ENCODE measurements at places on chromosomes 13 and 19.

GRCh38 chr13:60318186-60318585, 78.8 kb upstream of the TDRD3 start:
- DNase-seq: no peak

- DNase-seq: no peak
Measured at GRCh38 chr19:50437862-50438449, 5.3 kb downstream of the MYBPC2 start.

DNA sequence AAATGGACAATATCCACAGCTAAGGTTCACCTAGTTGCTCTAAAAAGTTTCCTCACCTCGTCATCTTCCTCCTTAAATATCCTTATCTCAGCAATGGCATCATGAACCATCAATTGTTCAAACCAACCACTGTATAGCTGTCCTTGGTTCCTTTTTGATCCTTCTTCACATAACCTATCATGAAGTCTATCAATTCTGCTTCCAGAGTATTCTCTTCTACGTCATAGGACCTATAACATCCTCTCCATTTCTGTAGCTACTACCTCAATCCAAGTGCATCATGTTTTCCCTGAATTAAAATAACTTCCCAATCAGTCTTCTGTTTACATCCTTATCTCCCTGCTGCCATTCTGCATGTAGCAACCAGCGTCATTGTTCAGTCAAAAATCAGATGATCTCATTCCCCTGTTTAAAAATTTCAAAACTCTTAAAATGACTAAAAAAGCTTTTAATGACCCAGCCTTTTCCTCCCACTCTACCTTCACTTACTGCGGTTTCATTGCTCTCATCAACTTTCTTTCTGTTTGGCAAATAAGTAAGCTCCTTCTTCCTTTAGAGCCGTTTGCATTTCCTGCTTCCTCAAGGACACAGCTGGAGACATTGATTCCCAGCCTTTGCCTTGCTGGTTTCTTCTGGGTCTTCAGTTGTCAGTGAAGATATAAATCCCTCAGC, 223.9 kb upstream of the MIR17HG start:
- no peak for DNase-seq

DNA sequence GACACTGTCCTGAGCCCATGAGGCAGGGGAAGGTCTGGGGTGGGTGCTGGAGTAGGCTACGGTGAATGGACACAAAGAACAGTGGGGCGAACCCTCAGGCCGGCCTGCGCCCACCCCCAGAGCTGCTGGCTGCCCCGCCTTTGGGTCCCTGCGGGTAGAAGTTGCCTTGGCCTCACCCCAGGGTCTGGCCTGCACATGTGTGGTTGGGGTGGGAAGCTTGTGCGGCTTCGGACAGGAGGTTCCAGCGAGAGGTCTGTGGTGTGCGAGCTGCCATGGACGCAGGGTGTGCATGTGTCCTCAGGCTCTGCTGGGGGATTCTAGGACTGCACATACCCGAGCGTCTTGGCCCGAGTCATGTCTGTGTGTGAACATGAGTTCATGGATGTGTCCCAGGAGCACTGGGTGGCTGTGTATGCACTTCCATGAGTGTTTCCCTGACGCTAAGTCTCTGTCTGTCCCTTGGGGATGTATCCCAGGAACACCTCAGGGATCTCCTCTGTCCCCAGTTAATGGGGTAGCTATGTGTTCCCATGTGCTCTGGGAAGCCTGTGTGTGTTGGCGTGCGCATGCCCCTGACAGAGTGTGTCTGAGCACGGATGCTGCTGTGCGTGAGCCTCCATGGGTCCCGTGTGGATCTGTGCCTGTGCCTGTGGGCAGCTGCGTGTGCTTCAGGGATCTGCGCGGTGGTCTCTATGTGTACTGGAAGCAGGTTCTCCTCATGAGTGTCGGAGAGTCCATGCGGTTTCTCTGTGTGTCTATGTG, 20.8 kb upstream of the POU2F2 start:
- no peak for DNase-seq

- DNase-seq: no peak
Measured at GRCh38 chr13:103255587-103256301, 189.5 kb upstream of the SLC10A2 start.

GRCh38 chr19:7460562-7460966, 28.3 kb downstream of the PEX11G start:
- DNase-seq: no peak

DNA sequence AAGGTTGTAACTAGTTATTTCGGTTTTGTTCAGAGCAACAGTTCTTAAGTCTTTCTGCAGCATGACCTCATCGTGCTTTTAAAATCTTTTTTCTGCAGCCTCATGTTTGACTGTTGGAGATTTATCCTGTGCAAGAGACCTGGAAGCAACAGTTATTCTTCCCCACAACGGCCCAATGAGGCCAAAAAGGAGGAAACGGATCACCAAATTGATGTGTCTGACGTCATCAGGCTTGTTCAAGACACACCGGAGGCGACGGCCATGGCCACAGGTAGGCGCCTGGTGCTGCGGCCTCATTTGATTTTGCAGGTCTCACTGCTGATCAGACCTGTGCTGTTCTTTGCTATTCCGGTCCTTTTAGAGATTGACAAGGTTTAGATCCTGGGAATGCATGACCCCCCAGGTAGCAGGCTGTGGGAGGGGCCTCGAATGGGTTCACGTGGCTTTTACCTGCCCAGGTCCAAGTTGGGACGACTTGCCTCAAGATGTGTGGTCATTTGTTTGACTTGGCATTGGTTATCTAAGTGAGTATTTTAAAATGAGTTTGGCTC, 66.8 kb upstream of the MCF2L start:
- no peak for DNase-seq

DNA sequence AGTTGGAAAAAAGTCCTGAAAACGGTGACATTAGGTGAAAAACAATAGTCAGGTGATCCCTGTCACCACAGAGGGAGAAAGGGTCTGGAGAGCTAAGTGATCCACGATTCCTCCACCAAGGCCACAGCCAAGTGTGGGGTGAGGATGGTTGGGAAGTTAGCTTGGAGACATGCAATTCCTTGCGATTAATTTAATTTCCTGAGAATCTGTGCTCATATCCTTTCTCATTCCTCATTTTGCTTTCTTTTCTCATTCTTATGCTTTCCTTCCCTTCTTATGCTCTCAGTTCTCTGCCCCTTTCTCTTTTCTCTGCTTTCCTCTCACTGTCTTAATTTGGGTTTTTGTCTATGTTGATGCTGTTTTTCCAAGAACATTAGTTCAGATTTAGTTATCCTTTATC, 68.8 kb downstream of the GPC5 start:
- DNase-seq: no peak

DNA sequence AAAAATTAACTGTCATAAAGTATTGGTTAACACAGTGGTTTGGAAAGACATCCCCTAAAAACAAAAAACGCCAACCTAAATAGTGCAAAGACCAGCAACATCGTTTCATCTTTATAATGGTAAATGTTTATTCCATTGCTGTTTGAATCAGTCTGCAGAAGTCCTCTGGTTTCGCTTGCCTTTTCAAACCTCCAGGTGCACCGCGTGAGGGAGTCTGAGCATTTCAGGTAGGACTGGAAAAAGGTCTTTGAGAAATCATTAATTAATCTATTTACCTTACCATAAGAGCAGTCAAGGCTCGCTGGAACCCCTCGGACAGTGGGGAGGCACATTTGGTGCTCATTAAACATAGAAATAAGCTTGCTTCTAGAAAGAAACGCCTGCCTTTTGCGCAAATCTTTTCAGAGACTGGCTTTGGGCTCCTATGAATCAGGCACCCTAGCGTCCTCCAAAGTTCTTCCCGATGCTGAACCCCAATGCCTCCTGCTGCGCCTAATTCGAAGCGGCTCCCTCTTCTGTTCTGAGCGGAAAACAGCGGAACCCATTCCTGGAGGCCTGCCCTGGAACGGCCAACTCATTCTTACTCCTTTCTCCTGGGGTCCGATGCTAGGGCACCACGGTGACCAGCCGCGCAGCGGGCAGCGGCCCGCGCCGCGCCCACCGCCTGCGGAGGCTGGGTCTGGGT, 951 bp upstream of the MTUS2 start:
- DNase-seq: no peak

- DNase-seq: no peak
Measured at GRCh38 chr19:47414469-47414868, 4.9 kb downstream of the MEIS3 start.

- DNase-seq: no peak
Measured at GRCh38 chr13:40233731-40234195, 432.7 kb downstream of the FOXO1 start.

- DNase-seq: no peak
Measured at GRCh38 chr19:35403116-35403760, 32.4 kb downstream of the GPR42 start.

- no peak for DNase-seq
Measured at GRCh38 chr19:58330458-58330857, 3.7 kb downstream of the ZSCAN22 start.

DNA sequence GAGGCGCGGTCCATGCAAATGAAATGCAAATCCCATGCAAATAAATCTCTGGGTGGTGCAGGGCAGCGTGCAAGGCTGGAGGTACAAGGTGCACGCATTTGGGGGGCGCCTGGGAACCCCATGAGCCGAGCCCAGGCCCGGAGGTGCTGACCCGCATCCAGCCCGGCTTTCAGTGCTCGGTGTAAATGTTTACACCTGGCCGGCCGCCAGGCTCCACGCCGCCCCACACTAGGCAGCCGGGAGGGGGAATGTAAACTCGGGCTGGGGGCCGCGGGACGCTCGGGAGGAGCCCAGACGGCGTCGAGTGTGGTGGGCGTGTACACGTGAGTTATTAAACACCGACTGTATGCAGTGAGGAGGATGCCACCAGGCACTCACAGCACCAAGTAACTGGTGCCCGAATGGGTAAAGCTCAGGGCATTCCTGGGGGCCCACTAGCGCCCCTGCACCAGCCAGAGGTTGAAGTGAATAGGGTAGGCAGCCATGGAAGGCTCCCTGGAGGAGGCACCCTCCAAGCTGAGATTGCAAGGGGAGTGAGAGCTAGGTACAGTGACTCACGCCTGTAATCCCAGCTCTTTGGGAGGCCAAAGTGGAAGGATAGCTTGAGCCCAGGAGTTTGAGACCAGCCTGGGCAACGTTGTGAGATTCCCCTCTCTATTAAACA, 17.2 kb downstream of the FUT6 start:
- no peak for DNase-seq

- DNase-seq: no peak
Measured at GRCh38 chr13:31987535-31988170, 43.9 kb upstream of the FRY start.

DNA sequence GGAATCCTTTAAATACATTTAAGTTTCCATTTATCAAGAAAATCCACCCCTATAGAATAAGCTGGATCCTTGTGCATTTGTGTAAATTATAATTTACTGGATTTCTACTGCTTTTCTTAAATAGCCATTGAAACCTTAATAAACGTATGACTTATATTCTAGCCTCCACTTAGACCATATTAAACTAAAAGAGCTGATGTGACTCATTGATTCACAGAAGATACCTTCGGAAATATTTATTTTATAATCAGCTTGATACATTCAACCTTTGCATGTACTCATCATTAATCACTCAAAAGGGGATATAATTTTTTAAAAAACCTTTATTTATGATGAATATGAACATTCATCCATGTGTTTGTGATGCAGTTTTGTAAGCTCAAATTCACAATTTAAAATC, 136.3 kb downstream of the SPRY2 start:
- no peak for DNase-seq

DNA sequence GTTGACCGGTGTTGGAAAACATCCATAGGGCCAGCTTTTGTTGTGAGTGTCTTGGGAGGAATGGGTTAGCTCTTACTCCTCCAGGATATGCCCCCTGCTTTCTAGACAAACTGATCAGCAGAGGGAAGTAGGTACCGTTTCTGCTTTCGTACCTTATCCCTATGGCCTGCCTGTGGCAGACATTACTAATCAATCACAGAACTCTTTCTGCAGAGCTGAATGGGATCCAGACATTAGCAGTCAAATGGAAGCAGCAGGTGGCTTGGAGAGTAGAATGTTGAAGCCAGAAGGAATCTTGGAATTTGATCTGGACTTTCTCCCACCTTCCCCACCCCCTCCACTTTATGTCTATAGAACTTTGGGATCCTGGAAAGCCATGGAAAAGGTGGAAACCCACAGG, 17.1 kb downstream of the NWD1 start:
- DNase-seq: no peak

DNA sequence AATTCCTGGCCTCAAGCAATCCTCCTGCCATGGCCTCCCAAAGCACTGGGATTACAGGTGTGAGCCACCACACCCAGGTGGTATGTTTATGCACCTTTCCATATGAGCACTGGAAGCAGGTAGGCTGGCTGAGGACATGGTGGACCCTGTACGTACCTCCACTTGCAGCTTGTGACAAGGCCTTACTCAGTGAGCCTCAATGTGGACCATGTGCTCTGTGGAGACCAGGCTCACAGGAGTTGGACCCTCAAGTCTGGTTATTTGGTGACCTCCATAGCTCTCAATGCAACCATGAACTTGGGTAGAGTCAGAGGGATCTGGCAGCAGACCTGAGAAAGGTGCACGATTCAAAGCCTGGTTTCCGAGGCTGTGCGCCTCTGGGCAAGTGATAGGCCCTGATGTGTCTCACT, 5.5 kb downstream of the ACP4 start:
- DNase-seq: no peak

- DNase-seq: no peak
Measured at GRCh38 chr13:85366759-85367417, 432.3 kb downstream of the SLITRK6 start.

DNA sequence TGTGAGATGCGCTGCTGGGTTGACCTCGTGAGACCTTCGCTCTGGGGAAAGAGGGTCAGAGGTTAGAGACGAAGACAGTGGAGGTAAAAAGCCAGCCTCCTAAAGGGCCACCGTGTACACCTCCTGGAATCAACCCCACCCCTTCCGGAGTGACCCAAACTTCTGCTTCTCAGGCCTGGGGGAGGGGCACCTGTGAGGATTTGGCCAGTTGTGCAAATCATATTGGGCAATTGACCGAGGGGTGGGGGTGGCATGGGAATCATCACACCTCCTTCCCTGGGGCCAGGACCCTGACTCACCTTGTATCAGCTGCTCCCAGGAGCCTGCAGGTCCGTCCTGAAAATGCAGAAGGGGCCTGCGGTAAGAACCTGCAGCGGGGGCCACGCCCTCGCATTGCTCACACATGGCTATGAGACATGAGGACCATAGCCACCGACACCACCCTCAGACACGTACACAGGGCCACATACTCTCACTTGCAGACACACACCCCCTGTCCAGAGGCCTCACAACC, 2.8 kb downstream of the TNFSF14 start:
- DNase-seq: no peak

GRCh38 chr19:6710273-6711077, 10.0 kb downstream of the C3 start:
- no peak for DNase-seq
